ENCODE measurements at places on chromosomes 2 and 18. TPM values are rescaled to one million over a fixed set of nuclear protein-coding genes. Genes with fewer than 3 reads are reported as not detected.

PSMA8 gene
- not detected for total RNA-seq

GRCh38 chr18:21452796-21453510 lies 147.6 kb downstream of the ESCO1 start:
- no peak for DNase-seq
- no peak overlapping the region for H3K27ac ChIP-seq
- H3K4me3 ChIP-seq: no peak overlapping the region
- peaks cover 2% of the 10 kb centered on the region for H3K27me3 ChIP-seq
- no peaks in the 10 kb centered on the region for H3K36me3 ChIP-seq

- no peak overlapping the region for H3K4me3 ChIP-seq
- H3K27me3 ChIP-seq: peaks cover 21% of the 10 kb centered on the region
- H3K4me1 ChIP-seq: no peaks in the 10 kb centered on the region
- no peak overlapping the region for H3K27ac ChIP-seq
- no peak for DNase-seq
These were observed 6.7 kb downstream of the MYO7B start for GRCh38 chr2:127542231-127542630.

DNA sequence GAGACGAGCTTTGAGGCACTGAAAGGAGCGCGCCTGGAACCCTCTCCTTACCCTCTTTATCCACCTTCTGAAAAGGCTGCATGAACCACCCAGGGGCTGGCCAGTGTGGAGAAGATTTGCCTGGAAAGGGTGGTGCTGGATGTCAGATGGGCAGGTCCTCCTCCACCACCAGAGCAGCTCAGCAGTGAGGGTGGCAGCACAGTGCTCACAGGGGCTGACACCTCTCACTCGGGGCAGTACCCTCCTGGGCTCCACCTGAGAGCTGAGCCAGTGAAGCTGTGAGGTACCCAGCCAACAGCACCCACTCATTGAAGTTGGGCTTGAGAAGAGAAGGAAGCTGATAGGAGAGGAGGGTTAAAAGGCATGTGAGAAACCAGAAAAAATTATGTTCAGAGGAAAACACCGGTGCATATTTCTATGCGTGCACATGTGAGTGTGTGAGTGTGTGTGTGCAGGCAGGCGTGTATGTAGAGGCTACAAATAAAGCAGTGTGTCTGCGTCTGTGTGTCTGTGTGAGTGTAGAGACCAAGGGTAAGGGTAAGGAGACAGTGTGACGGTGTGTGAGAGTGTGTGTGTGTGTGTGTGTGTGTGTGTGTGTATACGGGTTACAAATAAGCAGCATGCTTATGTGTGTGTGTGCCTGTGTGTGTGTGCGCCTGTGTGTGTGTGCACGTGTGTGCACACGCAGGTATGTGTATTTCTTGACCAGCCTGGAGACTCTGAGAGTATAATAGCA lies 40.7 kb downstream of the TEX44 start:
- no peaks in the 10 kb centered on the region for H3K4me1 ChIP-seq
- DNase-seq: no peak
- no peak overlapping the region for H3K4me3 ChIP-seq
- H3K27me3 ChIP-seq: no peaks in the 10 kb centered on the region
- H3K36me3 ChIP-seq: no peaks in the 10 kb centered on the region
